ENCODE measurements at places on chromosomes 2 and 18.

DNA sequence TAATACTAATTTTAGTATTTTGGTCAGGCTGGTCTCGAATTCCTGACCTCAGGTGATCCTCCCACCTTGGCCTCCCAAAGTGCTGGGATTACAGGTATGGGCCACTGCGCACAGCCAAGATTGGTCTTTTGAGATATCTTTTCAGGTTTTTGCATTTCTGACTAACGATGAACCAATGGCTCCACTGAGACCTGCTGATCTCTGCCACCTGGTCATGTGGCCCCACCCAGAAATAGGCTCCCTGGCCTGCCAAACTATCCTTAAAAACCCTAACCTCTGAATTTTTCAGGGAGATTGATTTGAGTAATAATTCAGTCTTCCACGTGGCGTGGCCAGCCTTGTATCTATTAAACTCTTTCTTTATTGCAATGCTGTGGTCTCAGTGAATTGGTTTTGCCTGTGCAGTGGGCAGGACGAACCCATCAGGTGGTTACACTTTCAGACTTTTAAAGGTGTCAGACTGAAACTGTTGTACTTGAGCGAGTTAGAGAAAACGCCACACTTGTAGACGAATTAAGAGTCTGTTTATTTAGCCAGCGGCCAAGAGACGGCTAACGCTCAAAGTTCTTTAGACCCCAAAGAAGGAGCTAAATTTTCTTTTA, 85.8 kb upstream of the MSH6 start:
- no peak for DNase-seq

DNA sequence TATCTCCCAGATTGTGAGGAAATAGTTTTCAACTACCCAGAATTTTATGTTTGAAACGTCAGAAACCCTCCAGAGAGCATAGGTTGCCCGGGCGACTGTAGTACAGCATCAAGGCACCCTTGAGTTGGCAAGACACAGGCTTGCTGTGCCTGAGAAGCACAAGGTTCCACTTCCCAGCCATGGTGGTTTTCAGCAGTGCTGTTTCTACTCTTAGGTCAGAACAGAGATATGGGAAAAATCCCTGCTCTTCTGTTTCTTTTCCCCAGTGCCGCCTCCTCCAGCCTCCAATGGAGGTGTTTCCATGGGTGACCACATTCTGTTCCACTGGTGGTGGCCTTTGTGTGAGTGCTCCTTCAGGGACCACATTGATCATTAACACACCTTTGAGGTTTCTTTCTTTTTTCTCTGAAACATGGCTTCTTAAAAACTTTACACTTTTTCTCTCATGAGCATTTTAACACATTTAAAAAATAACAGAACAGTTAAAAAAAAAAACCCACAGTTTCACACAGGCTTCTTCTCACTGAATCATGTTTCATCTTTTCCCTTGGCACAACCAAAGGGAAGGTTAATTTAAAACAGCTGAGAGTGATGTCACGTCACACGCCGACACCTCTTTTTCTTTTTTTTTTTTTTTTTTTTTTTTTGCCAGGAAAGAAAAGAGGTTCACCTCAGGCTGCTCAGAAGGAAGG, 229.3 kb upstream of the HDAC4 start:
- DNase-seq, result no peak

- no peak for DNase-seq
Measured at GRCh38 chr2:17638196-17638743, 97.8 kb downstream of the VSNL1 start.

GRCh38 chr18:48934415-48934722, 16.4 kb downstream of the SMAD7 start:
- no peak for DNase-seq

- DNase-seq, result no peak
Measured at GRCh38 chr18:37368110-37368954, 197.3 kb downstream of the CELF4 start.

DNA sequence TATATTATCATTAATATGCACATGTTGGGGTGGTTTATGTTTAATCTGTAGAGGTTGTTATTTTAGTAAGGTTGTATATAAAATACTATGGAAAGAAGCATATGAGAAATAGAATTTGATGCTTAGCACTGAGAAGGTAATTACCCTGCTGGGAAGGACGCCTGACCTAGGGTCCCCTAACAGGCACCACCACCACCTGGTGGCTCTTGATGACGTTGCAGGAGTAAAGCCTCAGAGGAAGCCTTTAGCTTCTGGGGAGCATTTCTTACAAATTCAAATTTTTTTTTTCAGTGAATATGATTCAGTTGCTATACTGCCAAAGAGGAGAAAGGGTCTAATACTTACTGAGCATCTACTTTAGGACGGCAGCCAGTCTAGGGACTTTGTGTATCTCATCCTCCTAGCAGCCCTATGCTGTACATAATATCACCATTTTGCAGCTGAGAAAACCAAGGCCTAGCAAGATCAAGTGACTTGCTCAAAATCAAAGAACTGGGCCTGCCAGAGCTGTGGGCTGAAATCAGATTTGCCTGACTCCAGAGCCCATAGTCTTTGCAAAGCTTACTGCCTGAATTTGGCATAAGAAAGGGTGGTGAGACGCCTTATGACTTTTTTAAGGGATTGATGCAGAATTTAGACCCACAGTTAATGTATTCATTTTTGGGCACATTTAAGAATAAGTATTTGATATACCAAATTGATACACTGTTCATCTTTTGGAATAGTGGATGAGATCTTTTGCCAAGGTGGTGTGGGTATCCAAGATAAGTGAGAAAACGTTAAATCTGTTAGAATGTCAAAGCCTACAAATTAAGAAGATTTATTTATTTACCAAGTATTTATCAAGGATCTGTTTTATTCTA, 78.8 kb upstream of the GAREM1 start:
- no peak for DNase-seq

- no peak for DNase-seq
Measured at GRCh38 chr18:1778496-1779178, 792.7 kb downstream of the METTL4 start.

GRCh38 chr2:85134896-85135659, 1.9 kb downstream of the TCF7L1 start:
- DNase-seq, result no peak

DNA sequence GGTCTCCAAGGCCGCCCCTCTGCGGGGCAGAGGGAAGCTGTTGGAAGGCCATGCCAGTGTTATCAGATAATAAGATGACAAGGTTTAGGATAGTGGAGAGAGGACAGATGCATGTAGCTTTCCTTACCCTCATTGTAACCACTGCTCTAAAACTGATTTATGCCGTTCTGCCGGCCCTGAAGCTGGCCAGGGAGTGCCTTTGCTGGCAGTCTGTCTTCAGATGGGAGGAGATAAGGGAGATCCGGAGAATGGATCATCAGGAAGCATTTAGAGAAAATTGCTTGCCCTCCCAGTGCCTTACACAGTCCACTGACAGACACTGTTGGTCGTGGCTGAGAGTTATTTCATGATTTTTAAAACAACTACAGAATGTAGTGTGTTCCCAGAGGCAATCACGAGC, 35.4 kb upstream of the MYO3B start:
- no peak for DNase-seq

- DNase-seq, result no peak
Measured at GRCh38 chr2:236173036-236173728, 5.0 kb upstream of the GBX2 start.

DNA sequence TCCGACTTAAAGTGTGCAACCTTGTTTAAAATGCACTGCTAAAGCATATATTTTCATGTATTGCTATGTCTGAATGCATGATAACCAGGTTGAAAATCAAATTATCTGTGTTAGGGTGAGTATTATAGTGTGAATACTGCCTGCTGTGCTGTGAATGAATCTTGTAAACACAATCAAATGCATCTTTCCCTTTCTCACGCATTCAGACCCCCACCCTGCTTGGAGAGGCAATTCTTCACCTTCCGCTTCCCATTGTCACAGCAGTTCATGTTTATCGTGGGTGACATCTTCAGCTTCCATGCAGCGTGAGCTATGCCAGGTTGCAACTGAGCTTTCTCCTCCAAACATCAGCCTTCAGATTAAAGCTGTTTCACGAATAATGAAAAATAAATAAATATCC, 418.0 kb downstream of the MEIS1 start:
- DNase-seq, result no peak

- no peak for DNase-seq
Measured at GRCh38 chr18:63302636-63303405, 16.7 kb downstream of the BCL2 start.

DNA sequence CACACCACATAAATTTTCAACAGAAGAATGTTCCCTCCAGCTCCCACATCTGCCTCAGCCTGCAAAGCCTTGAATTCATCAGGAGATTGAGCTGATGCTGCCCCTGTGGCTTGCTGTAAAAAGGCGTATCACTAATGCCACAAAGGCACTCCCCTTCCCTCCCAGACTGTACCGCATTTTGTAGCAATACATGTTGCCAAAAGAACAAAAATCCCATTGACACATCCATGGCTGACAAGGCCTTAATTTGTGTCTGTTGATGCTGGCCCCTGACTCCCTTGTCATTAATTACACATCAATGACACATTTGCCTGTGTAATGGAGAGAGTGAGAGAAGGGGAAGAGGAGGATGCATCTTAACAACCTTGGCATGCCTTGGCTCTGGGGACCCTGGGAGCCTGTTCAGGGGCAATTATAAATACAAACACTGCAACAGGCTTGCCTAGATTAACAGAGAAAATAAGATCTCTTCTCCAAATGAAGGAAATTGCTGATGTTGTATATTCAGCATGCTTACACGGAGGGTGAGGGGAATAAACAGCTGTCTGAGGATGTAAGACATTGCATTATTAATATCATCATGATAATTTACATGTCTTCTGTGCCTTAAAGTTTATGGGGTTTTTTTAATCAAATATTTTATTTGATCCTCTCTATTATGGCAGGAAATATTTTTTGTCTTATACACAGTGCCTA, 264.0 kb downstream of the SUCLG1 start:
- no peak for DNase-seq

GRCh38 chr2:101175991-101176390, 24.8 kb upstream of the TBC1D8 start:
- no peak for DNase-seq

GRCh38 chr18:76720683-76721082, 101.7 kb upstream of the ZNF236 start:
- DNase-seq, result no peak

GRCh38 chr2:148699830-148700229, 55.3 kb downstream of the EPC2 start:
- no peak for DNase-seq

GRCh38 chr2:80700961-80701360, 396.4 kb upstream of the LRRTM1 start:
- no peak for DNase-seq

DNA sequence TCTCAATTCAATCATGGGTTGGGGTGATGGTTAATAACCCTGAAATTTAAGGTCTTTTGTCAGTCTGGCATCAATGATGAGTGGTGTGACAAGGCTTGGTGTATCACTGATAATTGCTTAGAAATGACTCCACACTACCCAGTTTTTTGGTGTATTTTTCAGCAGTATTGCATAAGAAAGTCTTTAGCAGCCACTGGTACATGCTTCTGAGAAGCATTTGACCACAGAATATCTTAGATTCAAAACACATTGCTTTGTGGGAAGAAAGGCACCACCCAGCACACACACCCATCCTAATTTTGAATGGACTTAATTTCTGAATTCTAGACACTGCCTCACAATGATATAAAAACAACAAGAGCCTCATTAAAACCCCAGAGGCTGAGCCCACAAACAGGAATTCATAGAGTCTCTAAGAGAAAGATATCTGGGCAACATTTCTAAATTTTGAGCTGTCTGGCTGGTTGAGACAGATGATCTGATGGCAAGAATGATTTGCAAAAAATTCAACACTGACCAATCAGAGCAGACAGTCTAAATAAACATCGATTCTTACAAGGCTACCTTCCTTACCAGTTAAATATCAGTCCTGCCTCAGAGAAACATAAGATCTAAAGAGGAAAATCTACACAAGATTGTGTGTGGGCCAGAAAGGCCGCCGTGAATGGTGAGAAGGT, 114.7 kb upstream of the CYP1B1 start:
- DNase-seq, result no peak

- no peak for DNase-seq
Measured at GRCh38 chr2:103977668-103978067, 876.2 kb upstream of the POU3F3 start.

DNA sequence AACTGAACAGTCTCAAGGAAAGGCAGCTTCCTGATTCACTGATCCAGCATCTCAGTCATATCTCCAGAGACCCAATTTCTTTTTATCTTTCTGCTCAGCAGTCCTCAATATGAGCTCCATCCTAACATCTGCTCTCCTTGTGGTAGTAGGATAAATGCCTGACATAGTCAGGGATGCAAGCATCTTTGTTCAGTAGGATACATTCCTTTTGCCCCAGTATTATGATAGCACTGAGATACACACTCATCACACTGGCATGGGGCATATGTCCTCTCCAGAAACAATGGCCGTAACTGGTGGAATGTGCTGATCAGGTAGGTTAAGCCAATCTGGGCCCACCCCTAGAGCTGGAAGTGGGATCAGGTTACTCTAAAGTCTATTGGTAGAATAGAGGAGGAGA, 207.2 kb downstream of the ETAA1 start:
- no peak for DNase-seq

DNA sequence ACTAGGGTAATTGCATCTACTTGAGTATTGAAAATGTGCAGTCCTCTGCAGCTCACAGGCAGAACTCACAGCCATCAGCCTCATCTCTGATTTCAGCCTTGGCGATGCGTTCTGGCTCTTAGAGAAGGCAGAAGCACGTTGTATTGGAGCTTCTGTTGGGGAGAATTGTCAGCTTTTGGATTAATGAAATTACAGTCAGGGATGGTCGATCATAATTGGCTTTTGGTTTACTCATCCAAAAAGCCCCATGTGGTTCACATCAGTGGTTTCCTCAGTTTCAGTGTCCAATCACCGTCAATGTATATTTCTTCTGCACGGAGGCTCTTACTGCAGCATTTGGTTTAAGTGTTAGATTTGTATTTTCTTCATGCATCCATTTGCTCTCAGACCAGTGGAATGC, 218.5 kb upstream of the SOX11 start:
- DNase-seq, result no peak

- no peak for DNase-seq
Measured at GRCh38 chr2:165562233-165562632, 92.7 kb downstream of the CSRNP3 start.

- DNase-seq, result no peak
Measured at GRCh38 chr2:230713331-230714135, 891 bp downstream of the CAB39 start.

DNA sequence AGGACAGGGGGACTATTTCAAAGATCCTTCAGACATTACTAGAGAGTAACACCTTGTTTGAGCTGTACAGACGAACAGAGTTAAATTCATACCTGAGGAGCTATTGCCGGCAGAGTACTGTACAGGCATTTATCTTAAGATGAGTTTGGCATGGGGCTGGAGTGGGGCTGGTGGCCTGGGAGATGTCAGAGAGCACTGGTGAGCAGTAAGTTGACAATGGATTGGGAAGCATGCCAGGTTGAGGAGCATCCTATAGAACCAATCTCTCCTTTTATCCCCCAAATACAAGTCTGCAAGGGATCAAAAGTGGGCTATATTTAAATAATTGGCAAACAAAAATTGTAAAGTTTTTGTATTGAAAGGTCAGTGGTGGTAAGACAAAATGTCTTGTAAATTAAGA, 58.6 kb downstream of the ADCYAP1 start:
- no peak for DNase-seq

- DNase-seq, result no peak
Measured at GRCh38 chr2:83368916-83369315, 1090.2 kb downstream of the SUCLG1 start.

- no peak for DNase-seq
Measured at GRCh38 chr2:203019142-203019541, 4.5 kb downstream of the NBEAL1 start.

- no peak for DNase-seq
Measured at GRCh38 chr2:114008720-114009119, 118.8 kb downstream of the ACTR3 start.

GRCh38 chr2:58764338-58765104, 523.4 kb upstream of the FANCL start:
- DNase-seq, result no peak

GRCh38 chr2:13103778-13104493, 387.2 kb downstream of the TRIB2 start:
- DNase-seq, result no peak
